OCI-M1 (cell line): ENCODE measurements at places on chromosomes 11 and 22.

- DNase-seq = no peak
Observed at GRCh38 chr11:71194710-71195109, 57.7 kb downstream of the SHANK2 start.

- DNase-seq = no peak
Observed at GRCh38 chr22:19984851-19985811, 31.5 kb downstream of the ARVCF start.

GRCh38 chr22:39152024-39152510 lies 413 bp downstream of the CBX7 start:
- DNase-seq = no peak

DNA sequence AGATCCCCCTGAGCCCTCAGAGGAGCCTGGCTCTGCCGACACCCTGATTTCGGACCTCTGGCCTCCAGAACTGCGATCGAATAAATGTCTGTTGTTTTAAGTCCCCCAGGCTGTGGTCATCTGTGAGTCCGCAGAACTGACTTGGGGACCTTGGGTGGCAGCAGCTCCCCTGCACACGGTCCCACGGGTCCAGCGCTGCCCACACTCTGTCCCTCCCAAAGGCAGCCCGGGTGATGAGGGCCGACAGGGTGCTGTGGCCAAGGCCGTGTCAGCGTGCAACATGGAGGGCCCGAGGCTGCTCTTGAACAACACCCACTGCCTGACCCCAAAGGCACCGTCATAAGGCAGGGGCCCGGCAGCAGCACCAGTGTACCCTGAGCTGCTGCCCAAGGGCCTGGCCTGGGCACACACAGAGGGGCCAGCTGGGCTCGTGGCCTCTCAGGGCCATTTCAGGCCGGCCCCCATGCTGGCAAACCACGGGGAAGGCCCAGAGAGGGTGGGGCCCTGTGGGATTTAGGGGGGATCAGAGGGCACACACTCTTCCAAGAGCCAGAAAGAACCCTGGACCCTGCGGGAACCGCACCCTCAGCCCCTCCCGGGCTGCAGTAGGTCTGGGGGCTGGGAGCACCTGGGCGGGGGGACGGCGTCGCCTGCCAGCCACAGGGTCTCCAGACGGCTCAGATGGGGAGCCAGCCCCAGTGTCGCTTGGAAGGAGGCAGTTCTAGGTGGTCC lies 77.1 kb upstream of the PRR5 start:
- no peak for DNase-seq

- DNase-seq = no peak
Observed at GRCh38 chr11:66126064-66126463, 56.0 kb downstream of the PACS1 start.

DNA sequence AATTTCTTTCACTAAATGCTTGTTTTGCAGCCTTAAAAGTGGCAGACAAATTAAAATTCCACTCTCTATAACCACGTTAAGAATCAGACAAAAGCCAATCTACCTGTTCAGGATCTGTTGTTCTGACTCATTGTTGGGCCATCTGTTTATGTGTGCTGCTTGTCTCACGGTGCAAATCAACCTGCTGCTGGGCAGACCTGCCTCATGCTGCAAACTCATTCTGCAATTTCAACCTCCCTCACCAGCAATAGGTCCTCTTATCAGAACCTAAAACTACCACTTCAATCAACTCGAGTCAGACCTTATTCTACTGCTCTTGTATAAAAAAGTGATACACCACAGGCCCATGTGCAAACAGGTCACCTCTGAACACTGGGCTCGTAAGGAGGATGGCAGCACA lies 75.1 kb downstream of the LARGE2 start:
- DNase-seq = peak; percentile 64
